RWPE2 (cell line): ENCODE measurements at places on chromosomes 3 and 15.

DNA sequence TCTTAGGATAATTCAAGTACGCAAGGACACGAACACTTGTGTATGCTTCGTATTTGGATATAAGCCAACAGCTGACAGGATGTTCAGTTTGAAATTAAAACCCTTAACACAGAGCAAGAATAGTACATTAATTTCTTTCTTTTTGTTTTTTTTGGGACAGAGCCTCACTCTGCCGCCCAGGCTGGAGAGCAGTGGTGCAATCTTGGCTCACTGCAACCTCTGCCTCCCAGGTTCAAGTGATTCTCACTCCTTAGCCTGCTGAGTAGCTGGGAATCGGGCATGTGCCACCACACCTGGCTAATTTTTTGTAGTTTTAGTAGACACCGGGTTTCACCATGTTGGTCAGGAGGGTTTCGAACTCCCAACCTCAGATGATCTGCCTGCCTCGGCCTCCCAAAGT, 32.4 kb downstream of the TOMM70 start:
- no peak for DNase-seq

GRCh38 chr3:145383416-145383815, 777.6 kb downstream of the PLOD2 start:
- DNase-seq: no peak

GRCh38 chr3:132722165-132723023, at the start of gene NPHP3:
TSS of gene NPHP3 (minus strand) at chr3:132722409. CDS start at chr3:132722355, 54 bp downstream.
- peak; percentile 97 for DNase-seq

DNA sequence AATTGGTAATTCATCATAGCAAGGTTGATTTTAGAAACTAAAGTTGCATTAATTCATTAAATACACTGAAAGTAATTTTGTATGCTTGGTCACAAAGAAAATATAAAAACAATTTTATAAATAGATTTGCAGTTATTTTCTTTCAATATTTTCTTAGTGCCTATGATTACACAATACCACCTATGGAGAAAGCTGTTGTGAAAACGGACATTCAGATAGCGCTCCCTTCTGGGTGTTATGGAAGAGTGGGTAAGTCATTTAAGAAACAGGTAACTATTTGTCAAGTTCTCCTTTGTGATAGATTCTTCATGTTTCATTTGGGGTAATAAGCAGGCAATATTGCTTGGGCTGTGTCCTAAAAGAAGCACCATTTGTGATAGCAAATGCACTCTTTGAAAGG, 3.0 kb downstream of the DUT start:
- no peak for DNase-seq

DNA sequence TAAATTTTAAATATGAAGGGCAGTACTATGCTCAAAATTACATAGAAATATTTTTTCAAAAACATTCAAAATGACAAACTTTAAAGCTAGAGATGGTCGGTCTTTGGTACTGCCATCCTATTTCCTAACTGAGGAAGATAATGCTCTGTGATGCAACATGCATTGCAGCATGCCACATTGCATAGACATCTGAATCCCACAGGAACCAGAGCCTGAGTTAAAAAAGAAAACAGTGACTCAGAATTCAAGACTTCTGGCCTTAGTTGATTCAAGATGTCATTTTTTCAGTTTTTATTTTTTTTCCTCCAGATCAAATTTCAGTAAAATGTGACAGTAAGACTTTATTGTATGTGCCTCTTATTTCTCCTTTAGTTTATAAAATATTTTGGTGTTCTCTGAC, 33.1 kb downstream of the TP63 start:
- no peak for DNase-seq

DNA sequence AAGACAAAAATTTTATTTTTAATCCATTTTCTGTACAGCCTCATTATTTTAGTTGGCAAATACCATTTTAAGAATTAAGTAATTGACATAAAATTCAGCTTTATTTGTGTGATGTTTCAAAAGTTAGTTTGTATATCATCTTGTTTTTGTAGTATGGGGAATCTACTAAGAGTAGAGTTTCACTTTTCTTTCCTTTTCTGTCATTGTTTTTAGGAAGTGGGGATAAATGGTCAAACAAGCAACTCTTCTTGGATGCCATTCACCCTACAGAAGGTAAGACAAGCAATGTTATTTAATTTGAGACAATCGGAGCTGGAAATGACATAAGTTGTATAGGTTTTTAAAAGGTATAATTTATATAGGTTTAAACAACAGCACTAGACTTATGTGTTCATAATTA, 268.3 kb downstream of the BBX start:
- DNase-seq: no peak

- no peak for DNase-seq
These were observed 25.2 kb downstream of the TRIM71 start for GRCh38 chr3:32842987-32843386.

GRCh38 chr3:155070932-155071387, 9.2 kb upstream of the MME start:
- no peak for DNase-seq

DNA sequence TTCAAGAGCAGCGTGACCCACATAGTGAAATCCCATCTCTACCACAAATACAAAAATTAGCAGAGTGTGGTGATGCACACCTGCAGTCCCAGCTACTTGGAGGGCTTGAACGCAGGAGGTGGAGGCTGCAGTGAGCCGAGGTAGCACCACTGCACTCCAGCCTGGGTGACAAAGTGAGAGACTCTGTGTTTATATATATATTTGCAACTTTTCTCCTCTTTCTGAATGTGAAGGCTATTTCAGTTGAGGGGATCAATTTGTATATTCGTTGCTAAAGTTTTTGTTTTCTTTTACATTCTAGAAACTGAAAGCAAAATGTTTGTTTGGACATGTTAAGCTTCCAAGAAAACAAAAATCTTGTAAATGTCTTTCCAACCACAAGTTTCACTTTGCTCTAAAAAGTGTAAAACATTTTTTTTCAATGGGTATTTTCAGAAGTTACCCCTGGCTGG, 29.8 kb upstream of the FAM98B start:
- DNase-seq: no peak

GRCh38 chr3:76668653-76669052, 371.2 kb upstream of the ROBO2 start:
- DNase-seq: no peak

- DNase-seq: no peak
These were observed 85.2 kb upstream of the KCNAB1 start for GRCh38 chr3:156035158-156035557.

- peak; percentile 66 for DNase-seq
These were observed 19.6 kb downstream of the DUOX2 start for GRCh38 chr15:45094358-45094730.

GRCh38 chr3:161392853-161393252, 21.5 kb upstream of the SPTSSB start:
- DNase-seq: no peak

- DNase-seq: no peak
These were observed 30.0 kb upstream of the MEIS2 start for GRCh38 chr15:37130356-37130755.

- no peak for DNase-seq
These were observed 5.0 kb downstream of the PTH1R start for GRCh38 chr3:46882377-46883053.

DNA sequence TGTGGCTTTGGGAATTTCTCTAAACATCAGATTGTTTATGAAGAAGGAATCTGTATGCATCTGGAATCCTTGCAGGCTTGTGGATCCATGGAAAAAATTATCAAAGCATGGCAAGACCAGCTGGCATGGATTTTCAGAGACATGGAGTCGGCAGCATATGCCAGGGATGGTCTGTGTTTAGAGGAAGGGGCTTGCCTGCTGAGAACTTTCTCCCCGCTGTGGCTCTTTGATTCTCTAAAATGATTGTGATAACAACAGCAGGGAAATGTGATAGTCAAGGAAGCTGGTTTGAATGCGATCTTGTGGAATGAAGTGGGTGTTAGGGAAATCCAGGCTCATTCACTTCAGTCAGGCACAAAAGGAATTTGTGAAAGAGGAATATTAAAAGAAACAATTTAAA, 245.7 kb upstream of the THRB start:
- no peak for DNase-seq

GRCh38 chr3:177521305-177521704, 324.0 kb upstream of the TBL1XR1 start:
- no peak for DNase-seq

- no peak for DNase-seq
These were observed 281.3 kb downstream of the FGF12 start for GRCh38 chr3:192445770-192446644.

- no peak for DNase-seq
These were observed 90.6 kb downstream of the IQSEC1 start for GRCh38 chr3:12982619-12983101.

GRCh38 chr3:173586166-173586565, 188.6 kb downstream of the NLGN1 start:
- DNase-seq: no peak

- DNase-seq: no peak
These were observed 165.4 kb downstream of the SSR3 start for GRCh38 chr3:156389449-156389950.

GRCh38 chr15:21267671-21268395, 172.5 kb downstream of the POTEB3 start:
- no peak for DNase-seq

- DNase-seq: no peak
These were observed 28.2 kb downstream of the CLEC3B start for GRCh38 chr3:45054196-45054857.

DNA sequence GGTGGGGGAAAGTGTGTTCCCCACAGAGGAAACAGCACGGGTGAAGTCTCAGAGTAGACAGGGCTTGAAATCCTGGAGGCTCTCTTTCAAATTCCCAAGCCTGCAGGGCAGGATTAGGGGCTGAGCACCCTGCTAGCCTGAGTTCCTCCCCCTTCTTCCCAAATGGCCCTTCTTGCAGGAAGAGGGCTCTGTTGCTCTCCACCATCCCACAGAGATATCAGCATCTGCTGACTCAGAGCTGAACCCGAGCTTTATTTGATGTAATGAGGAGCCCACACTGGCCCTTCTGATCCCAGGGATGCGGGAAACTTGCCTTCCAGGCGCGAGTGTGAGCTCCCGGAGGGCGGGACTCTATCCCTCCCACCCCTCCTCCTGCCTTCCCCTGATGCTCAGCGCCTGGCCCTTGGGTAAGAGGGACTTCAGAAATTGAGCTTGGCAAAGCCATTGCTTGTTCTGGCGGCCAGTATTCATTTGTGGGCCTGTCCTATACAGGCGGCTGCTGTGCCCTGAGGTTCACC, 1.4 kb upstream of the STRA6 start:
- DNase-seq: no peak

GRCh38 chr15:39746176-39746575, 36.5 kb downstream of the FSIP1 start:
- DNase-seq: no peak

- DNase-seq: peak; percentile 68
These were observed 2.4 kb downstream of the TSC22D2 start for GRCh38 chr3:150410311-150411105.

GRCh38 chr15:61441891-61442290, 212.8 kb upstream of the RORA start:
- no peak for DNase-seq

GRCh38 chr3:138578141-138578540, 15.9 kb downstream of the CEP70 start:
- DNase-seq: no peak

DNA sequence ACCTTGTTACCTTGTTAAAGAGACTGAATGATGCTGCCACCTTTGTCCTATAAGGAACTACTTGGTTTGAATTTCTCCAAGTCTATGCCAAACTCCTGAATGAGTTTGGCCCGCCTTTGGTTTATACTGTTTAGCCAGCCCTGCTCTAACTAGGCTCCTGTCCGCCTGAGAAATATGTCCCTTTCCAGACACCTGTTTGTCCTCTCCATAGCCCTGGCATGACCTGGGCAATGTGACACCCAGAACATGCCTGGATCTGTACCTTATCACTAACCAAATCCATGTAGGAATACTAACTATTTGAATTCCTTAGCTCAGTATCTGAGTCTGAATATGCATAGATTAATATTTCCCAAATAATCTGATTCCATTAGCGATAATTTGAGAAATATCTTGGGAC, 24.4 kb upstream of the TMC3 start:
- no peak for DNase-seq

DNA sequence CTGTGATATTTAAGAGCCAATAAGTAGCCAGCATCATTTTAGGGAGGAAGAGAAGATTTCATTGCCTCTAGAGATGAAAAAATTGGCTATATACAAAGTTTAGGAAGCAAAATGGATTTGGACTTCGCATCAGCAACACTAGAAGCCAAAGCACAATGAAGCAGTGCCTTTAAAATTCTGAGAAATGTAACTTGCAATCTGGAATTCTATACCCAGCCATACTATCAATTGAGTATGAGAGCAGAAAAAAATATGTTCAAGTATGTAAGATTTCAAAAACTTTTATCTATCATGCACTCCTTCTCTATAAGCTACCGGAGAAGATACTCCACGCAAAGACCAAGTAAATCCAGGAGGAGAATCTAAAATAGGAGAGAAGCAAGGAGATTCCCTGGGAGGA, 47.4 kb upstream of the ATP13A3 start:
- no peak for DNase-seq

DNA sequence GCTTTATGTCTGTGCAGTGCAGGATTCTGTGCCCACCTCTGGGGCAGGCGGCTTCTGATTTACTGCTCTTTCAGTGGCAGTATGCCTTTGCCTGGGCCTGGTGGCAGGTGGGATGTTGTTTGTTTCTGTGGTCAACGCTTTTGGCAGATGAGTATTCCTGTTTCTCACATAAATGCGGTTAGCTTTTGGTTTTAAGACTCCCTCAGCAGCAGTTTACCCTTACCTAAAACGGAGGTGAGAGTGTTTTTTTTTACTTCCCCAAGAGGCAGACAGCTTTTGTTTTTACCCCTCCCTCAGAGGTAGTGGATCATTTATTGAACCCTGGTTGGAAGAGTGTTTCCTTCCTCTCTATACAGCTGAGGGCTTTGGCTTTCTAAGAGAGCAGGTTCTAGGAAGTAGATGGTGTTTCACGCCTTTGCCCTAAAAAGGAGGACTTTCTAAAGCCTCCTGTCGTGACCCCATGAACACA, 134.1 kb upstream of the PLSCR5 start:
- no peak for DNase-seq

GRCh38 chr3:193489949-193490348, 64.7 kb downstream of the ATP13A4 start:
- no peak for DNase-seq

DNA sequence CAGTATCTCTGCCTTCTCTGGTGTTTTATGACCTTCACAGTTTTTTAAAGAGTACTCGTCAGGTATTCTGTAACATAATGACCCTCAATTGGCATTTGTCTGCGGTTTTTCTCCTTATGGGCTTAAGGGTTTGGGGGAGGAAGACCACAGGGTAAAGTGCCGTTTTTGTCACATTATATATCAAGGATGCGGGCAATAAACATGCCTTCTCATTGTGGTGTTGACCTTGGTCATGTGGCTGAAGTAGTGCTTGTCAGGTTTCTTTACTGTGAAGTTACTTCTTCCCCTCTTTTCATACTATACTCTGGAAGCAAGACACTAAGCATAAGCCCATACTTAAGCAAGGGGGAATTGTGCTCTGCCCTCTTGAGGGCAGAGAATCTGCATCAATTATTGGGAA, 16.6 kb downstream of the CAPN3 start:
- no peak for DNase-seq

- no peak for DNase-seq
These were observed 233.4 kb downstream of the CHST2 start for GRCh38 chr3:143352850-143353550.

DNA sequence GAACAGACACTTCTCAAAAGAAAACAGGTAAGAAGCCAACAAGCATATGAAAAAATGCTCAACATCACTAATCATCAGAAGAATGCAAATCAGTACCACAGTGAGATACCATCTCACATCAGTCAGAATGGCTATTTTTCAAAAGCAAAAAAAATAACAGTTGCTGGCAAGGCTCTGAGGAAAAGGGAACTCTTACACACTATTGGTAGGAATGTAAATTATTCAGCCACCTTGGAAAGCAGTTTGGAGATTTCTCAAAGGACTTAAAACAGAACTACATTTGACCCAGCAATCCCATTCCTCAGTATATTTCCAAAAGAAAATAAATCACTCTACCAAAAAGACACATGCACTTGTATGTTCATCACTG, 95.6 kb downstream of the APBA2 start:
- DNase-seq: no peak
